ENCODE measurements at places on chromosomes 6 and 20. TPM values are rescaled to one million over a fixed set of nuclear protein-coding genes. Genes with fewer than 3 reads are reported as not detected.

EDN1 gene
- total RNA-seq, result 1.1 TPM

SRSF12 gene
- total RNA-seq, result not detected

TPBG gene
- 0.56 TPM for total RNA-seq

GJA10 gene
- total RNA-seq, result not detected

GSTA3 gene
- total RNA-seq, result not detected

MMS22L gene
- total RNA-seq, result 5.8 TPM

ADNP gene
- 47.1 TPM for total RNA-seq

DNA sequence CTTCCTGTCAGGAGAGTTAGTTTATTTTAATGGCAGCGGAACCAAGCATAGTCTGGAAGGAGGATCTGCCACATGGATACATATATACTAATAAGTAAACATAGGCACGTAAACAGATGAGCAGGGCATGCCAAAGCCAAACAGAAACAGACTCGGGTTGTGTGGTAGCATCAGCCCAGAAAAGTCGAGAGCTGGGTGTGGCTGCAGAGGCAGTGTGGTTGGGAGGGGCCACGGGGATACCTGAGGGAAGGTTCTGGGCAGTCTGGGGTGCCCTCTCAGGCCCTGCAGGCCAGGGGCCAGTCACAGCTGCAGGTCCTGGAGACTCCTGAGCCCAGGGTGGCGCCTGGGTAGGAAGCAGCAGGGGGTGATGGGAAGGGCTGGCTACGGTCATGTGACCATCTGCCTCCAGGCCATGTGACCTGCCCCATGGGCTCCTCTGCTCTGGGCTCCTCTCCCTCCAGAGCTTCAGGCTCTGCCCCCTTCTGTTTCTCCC lies 42.8 kb upstream of the MRPS10 start:
- no peak for DNase-seq

DNA sequence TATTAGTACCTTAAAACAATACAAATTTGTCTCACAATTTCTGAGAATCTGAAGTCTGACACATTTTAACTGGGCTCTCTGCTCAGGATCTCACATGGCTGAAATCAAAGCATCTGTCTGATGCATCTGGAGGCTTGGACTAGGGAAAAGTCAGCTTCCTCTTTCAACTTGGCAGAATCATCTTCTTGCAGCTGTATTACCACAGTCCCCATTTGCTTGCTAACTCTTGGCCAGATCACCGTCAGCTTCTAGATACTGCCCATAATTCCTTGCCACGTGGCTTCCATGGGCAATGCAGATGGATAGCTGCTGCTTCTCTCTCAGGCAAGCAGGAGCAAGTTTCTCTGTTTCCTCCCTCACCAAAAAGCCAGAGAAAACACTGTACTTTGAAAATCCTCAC lies 1106.4 kb upstream of the CITED2 start:
- no peak for DNase-seq

DNA sequence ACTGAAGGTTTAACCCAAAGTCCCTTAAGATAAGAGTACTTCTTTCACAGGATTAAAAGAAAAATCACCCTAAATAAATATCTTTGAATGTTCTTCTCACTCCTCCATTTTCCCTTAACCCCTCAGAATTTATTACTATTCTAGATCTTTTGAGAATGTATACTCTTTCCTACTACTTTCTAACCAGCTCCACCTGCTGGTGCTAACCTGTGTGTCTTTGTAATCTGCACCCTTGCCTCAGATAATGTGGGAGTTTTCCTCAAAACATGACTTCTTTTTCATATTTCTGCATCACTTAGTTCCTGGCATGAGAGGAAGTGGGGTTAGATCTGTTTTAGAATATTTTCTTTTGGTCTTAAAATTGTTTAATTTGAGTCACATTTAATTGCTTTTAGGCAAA lies 394.2 kb downstream of the BMP2 start:
- DNase-seq, result no peak

DNA sequence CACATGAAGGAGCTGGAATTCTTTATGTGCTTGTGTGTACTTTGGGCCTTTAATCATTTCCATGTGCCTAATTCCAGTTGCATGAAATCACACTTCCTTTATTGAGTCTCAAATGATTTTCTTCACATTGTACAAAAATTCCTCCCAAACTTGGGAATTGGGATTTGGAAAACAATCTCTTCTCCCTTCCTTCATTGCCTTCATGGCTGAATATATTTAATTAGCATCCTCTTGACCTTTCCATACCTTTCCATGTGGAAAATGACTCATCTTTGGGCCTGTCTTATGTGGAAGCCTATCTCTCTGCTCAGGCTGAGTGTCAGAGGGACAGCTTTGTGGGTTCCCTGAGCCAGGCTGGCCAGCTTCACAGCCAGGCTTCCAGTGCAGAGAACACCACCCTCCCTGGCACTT lies 33.0 kb upstream of the CDH4 start:
- no peak for DNase-seq

GRCh38 chr6:131096786-131097185 lies 33.7 kb upstream of the EPB41L2 start:
- DNase-seq, result no peak

- DNase-seq, result no peak
Observed at GRCh38 chr6:71298459-71298858, 9.8 kb downstream of the OGFRL1 start.

- DNase-seq, result no peak
Observed at GRCh38 chr20:24837781-24838450, 111.2 kb upstream of the CST7 start.

GRCh38 chr20:61230166-61230565 lies 21.9 kb upstream of the CDH4 start:
- DNase-seq, result no peak

- no peak for DNase-seq
Observed at GRCh38 chr20:11271319-11271718, 597.5 kb upstream of the JAG1 start.

Data from CD4-positive, alpha-beta T cell (primary cell).